NCI-H1105 treated with DMSO at 0.1 percent for 48 hours (cell line): ENCODE measurements at places on chromosomes 5 and 9.

DNA sequence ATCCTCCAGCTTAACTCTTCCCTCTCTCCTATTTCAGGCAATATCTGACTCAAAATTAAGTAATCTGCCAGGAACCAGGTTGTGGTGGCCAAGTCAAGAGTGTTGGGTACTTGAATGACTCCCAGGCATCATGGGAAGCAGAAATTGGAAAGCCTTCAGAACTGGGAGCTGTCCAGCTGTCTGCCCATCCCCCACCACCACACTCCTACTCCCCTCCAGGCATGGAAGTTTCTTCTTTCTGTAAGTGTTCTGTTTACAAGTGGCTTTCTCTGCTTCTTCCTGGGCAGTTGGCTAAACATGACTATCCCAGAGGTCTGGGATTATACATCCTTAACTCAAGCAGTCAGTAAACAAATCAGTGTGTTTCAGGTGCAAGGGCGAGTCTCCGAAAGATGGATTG is 14.6 kb upstream of the PBX3 start:
- DNase-seq, result no peak

- no peak for DNase-seq
Measured at GRCh38 chr9:97880336-97880735, 27.3 kb downstream of the FOXE1 start.

GRCh38 chr5:93322974-93323860 is 257.8 kb downstream of the NR2F1-AS1 start:
- no peak for DNase-seq

DNA sequence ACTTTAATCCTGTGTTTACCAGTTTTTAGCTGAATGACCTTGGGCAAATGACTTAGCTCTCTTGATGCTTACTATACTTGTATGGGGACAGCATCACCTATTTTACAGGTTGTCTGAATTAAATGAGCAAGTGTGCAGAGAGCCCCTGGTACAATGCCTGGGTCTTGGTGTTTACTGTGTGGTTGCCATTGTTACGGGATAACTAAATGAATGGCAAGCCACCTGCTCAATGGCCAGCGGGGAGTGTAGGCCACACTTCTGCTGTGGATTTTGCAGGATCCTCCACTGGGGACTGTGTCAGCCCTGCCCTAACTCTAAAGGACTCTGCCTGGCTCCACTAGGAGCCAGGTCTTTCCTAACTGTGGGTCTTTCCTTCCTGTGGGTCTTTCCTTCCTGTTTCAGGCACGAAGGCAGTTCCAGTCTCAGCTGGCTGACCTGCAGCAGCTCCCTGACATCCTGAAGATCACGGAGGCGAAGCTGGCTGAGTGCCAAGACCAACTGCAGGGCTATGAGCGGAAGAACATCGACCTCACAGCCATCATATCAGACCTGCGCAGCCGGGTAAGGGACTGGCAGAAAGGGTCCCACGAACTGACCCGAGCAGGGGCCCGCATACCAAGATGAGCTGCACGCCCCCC is 10.3 kb upstream of the GLE1 start:
- peak; percentile 2 for DNase-seq

DNA sequence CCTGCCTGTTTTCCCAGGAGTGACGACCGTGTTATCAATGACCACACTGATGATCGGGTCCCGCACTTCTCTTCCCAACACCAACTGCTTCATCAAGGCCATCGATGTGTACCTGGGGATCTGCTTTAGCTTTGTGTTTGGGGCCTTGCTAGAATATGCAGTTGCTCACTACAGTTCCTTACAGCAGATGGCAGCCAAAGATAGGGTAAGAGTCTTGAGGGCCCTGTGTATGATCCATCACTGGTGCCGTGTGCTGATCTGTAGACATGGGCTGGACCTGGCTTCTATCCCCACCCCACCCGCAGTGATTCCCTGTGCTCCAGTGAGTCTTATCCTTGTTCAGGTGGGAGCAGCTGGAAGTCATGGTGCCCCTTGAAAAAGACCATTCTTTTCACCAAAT is 26.0 kb downstream of the GABRP start:
- peak; percentile 45 for DNase-seq

DNA sequence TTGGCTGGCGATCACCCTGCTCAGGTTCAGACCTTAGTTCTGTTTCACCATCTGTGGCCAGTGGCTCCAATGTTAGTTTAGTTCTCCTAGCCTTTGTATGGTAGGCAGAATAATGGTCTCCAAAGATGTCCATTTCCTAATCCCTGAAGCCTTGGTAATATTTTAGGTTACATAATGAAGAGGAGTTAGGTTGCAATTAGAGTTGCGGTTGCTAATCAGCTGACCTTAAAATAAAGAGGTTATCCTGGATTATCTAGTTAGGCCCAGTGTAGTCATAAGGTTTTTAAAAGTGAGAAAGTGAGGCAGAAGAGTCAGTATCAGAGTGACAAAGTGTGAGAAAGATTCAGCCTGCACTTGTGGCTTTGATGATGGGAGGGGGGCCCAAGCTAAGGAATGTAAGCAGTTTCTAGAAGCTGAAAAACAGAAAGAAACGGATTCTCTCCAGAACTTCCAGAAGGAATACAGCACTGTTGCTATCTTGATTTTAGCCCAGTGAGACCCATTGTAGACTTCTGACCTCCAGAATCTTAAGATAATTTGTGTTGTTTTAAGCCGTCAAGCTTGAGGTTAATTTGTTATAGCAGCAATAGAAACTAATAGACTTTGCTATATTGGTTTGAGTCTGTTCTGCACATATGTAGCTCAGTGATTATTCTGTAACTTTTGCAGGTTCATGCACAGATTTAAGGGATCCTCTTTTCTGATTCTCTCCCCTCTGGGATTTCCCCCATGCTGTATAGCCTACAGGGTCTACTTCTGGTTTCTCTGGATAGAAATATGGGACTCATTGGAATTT is 21.6 kb downstream of the LNPEP start:
- no peak for DNase-seq

- DNase-seq, result no peak
Measured at GRCh38 chr5:179230061-179230461, 115.2 kb downstream of the ADAMTS2 start.

- DNase-seq, result no peak
Measured at GRCh38 chr9:127692071-127692470, 14.7 kb upstream of the CFAP157 start.
